Airway epithelial cell (primary cell): ENCODE measurements at places on chromosomes 13 and 19. TPM values are rescaled to one million over a fixed set of nuclear protein-coding genes. Genes with fewer than 3 reads are reported as not detected.

Gene ZNF628
- 3.7 and 10.4 TPM in 2 replicates for total RNA-seq

Gene EXOSC5
- 25.2 and 29.5 TPM in 2 replicates for total RNA-seq

Gene LRG1
- 0.09 and 0.56 TPM in 2 replicates for total RNA-seq

Gene KLK10
- 183 and 202 TPM in 2 replicates for total RNA-seq

Gene TTYH1
- total RNA-seq: 0.63 and 0.88 TPM in 2 replicates

Gene SHANK1
- 0.35 TPM in 1 of 2 replicates, not detected in the other for total RNA-seq

Gene FAM124A
- not detected in 2 replicates for total RNA-seq

Gene ATP4B
- total RNA-seq: not detected in 2 replicates

Gene MAST1
- total RNA-seq: 0.23 and 0.42 TPM in 2 replicates

Gene ZNF541
- 0.07 TPM in 1 of 2 replicates, not detected in the other for total RNA-seq

Gene SIGLEC5
- not detected in 2 replicates for total RNA-seq
